ENCODE measurements at places on chromosomes 6 and 20.

DNA sequence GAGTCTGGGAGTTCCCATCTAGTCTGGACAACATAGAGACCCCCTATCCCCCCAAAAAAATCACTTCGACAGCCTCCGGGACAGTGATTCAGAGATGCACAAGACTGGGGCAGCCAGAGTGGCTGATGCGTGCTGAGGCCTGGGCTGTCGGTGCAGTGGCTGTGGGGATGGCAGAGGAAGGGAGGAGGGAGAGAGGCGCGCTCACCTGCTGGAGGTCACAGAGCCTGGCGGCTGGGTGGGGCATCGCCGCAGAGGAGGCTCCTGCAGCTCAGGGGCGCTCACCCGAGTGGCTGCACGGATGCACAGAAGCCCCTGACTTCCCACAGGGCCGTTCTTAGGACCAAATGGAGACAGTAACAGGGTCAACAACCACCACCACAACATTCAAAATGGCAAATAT is 182.8 kb downstream of the SMOC2 start:
- no peak overlapping the region for H3K4me3 ChIP-seq
- no peak for DNase-seq
- H3K27ac ChIP-seq = no peak overlapping the region
- no peaks in the 10 kb centered on the region for H3K4me1 ChIP-seq
- no peaks in the 10 kb centered on the region for H3K27me3 ChIP-seq

DNA sequence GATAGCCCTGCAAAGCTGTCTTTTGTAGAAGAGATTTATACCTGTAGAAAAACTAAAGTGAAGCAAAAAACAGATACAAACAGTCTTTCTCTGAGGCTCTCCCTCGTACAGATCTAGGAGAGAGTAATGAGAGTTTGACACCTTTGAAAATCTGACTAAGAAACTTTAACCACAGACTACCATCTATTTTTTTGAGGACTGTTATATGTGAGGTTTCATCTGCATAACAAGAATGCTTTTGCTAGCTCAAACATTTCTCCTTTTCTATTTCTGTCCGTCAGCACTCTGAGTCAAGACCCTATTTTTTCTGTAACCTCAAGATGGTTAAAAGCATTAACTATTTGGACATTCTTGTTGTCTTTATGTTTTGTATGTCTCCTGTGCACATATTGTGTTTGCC is 193.0 kb downstream of the BTBD3 start:
- no peak for DNase-seq
- H3K27ac ChIP-seq = no peak overlapping the region
- no peak overlapping the region for H3K4me3 ChIP-seq
- H3K27me3 ChIP-seq = no peaks in the 10 kb centered on the region
- no peaks in the 10 kb centered on the region for H3K4me1 ChIP-seq

DNA sequence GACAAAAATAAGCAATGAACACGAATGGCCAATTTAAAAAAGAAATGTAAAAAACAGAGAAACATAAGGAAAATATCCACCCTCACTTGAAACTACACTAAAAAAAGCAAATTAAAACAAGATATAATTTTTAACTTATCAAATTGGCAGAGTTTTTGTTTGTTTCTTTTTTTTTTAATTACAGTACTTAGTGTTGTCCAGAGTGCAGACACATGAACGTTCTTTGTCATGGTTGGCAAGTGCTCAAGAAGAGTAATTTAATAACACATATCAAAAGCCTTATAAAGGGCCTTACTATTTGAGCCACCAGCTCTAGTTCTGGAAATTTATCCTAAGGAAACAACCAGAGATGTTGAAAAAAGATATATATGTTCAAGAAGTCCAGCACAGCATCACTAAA is 142.3 kb downstream of the ATXN1 start:
- DNase-seq = no peak
- H3K4me3 ChIP-seq = no peak overlapping the region
- H3K4me1 ChIP-seq = peaks cover 7% of the 10 kb centered on the region
- H3K27ac ChIP-seq = no peak overlapping the region
- H3K27me3 ChIP-seq = no peaks in the 10 kb centered on the region
- H3K36me3 ChIP-seq = no peaks in the 10 kb centered on the region

DNA sequence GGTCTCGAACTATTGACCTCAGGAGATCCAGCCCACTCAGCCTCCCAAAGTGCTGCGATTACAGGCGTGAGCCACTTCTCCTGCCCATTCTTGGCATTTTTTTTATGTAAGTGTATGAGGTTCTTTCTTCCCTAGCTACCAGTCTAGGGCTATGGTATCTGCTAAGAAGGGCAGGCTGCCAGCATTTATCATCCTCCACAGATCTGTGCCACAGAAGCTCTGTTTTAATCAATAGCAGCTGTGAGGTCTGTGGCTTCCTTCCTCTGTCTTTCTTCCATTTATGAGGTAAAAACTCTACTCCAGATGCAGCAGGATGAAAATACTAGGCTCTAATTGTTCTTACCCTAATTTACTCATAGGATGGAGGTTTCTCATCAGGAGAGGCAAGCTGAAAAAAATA is 1382.4 kb upstream of the ADGRB3 start:
- no peak for DNase-seq
- no peak overlapping the region for H3K27ac ChIP-seq
- no peak overlapping the region for H3K4me3 ChIP-seq

DNA sequence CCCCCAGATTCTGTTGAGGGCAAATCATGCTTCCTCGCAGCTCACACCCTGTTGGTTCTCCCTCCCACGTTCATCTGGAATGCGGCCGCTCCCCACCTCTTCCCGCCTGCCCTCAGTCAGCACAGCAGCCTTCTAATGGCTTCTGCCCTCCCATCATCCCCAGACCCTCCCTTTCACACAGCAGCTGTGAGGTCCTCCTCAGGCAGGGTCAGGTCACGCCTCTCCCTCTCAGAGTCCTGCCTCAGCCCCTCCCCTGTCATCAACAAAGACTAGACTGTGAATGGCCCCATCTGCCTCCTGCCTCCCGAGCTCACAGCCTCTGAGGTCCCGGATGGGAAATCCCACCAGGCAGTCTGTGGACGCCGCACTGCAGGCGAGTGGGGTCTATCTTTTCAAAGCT is 7.9 kb upstream of the BHLHE23 start:
- H3K36me3 ChIP-seq = no peaks in the 10 kb centered on the region
- no peak overlapping the region for H3K27ac ChIP-seq
- no peak for DNase-seq
- peaks cover 84% of the 10 kb centered on the region for H3K27me3 ChIP-seq

DNA sequence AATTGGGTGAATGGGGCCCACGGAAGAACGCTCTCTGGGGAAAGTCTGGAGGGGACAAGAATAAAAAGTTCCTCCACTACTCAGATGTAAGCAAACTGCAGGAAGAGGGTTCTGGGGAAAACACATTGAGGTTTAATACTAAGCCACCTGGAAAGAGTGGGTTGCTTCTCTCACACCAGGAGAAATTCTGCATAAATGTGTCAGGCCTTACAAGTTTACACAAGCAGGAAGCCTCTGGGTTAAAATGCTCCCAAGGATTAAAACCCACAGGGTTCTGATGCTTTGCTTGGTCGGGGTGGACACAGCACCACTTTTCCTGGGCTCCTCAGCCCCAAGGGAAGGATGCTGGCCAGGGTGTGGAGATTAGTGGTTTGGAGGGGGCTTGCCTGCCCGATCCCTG is 122.1 kb upstream of the SLC22A23 start:
- H3K4me1 ChIP-seq = no peaks in the 10 kb centered on the region
- DNase-seq = no peak
- no peaks in the 10 kb centered on the region for H3K27me3 ChIP-seq
- no peak overlapping the region for H3K4me3 ChIP-seq
- no peak overlapping the region for H3K27ac ChIP-seq

- no peak overlapping the region for H3K4me3 ChIP-seq
- no peak for DNase-seq
- no peaks in the 10 kb centered on the region for H3K36me3 ChIP-seq
- no peaks in the 10 kb centered on the region for H3K27me3 ChIP-seq
- no peak overlapping the region for H3K27ac ChIP-seq
- no peaks in the 10 kb centered on the region for H3K4me1 ChIP-seq
Observed at GRCh38 chr6:29502181-29502580, 14.4 kb upstream of the MAS1L start.

DNA sequence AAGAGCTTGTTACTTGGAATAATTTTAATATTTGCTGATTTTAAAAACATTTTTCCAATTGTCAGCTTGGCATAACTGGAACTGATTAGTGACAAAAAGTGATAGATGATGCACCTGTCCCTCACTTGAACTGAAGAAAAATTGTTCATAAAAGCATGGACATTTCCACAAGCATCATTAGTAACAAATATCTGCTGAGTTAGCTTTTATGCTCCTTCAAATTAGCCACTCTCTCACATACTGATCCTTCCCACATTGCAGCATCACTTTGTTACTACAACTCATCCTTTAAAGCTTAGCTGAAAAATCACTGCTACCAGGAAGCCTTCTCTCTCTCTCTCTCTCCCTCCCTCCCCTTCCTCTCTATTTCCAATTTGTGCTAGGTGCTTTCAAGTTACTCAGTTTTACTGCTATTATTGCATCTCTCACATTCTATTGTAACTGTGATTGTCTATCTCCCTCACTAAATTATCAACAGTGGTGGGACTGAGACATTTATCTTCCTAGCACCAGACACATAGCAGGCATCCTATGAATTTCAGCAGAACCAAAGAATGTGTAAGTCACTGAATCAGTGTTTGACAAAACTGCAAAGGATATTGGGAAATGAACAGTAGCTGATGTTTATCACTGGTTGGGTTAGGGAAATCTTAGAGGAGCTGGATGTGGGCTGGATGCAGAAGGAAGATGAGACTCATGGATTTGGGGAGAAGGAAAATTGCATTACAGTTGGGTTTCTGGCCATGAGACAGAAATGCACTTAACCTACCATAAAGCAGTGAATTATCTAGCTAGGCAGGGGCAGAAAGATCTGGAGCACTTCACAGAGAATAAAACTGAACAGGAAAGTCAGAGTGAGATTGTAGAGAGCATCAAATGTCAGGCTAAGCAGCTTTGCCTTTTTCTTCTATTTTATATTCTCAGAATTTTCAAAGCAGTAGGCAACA is 128.4 kb upstream of the PLN start:
- no peak for DNase-seq
- no peak overlapping the region for H3K4me3 ChIP-seq
- H3K36me3 ChIP-seq = no peaks in the 10 kb centered on the region
- no peaks in the 10 kb centered on the region for H3K4me1 ChIP-seq

- H3K27me3 ChIP-seq = no peaks in the 10 kb centered on the region
- no peaks in the 10 kb centered on the region for H3K36me3 ChIP-seq
- H3K4me3 ChIP-seq = no peak overlapping the region
- H3K4me1 ChIP-seq = no peaks in the 10 kb centered on the region
- no peak overlapping the region for H3K27ac ChIP-seq
Observed at GRCh38 chr6:170033666-170034065, 257.2 kb downstream of the DLL1 start.

Measured in psoas muscle (tissue), 8 donors.